ENCODE measurements at places on chromosomes 3 and 15.

DNA sequence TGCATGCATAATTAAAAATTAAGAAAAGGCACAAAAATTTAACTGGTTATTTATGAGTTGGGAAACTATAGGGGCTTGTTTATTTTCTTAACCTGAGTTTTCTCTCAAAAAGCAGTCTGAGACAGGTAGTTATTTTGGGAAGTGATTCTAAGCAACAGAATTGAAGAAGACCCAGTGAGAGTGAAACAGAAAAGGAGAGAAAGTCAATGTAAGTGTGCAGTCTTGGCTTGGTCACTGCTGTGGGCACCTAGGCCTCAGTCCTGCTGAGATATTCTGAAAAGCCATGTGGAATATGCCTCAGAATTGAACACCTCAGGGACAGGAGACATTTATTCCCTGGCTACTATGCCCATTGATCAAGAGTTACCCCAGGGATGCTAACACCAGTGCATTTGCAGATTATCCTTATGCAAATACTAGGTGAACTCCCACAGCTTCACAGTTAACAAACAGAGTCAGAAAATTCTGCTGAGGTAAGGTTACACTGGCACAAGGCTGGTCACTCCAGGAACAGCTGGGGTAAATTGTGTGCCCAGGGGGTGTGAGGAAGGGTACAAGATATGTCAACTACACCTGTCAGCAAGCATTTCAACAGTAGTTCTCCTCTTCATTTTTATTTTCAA, 222.7 kb downstream of the EFHB start:
- DNase-seq = no peak

DNA sequence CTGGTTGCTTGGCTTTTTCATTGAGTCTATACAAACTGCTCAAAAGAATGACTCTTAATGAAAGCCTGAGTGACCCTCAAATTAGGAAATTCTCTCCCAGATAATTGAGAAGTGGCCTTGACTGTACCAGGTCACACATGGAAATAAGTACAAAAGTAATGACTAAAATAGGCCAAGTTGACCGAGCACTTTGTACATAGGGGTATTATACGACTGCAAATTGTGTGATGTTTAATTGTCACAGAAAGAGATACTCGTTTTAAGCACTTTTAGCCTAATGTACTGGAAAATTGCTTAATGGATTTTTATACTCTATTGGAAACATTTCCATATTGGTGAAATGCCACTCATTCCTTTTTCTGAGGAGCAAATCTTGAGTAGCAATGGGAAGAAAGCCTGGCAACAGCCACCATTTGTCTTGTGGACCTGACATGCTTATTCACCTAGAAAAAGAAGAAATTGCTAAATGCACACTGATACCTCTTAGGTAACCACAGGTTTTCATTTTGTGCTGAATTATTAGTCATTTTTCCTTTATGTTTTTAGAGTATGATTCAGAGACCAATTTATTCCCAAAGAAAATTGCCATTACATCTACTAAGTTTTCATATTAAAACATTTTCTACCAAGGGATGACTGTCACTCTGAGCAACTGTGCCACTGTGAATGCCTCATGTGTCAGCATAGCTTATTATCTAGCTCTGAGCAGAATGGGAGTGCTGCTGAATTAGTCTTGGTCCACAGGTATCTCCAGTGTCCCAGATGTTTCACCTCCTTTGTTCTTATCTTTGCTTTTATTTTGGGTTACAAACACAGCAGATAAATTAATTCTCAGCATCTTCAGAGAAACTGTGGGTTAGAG, 8.9 kb upstream of the PXK start:
- no peak for DNase-seq

GRCh38 chr15:73602992-73603391, 30.2 kb downstream of the NPTN start:
- DNase-seq = no peak

GRCh38 chr3:10365791-10366190, 44.9 kb upstream of the SEC13 start:
- no peak for DNase-seq

All from germinal center (tissue), 1 donor.